T-helper 1 cell treated with Interleukin-12 subunit alpha and Interleukin-12 subunit beta and Interleukin-4 antibody, amounts not matched to agents 30 ng/mL and 1 ng/mL, for 36 hours (primary cell): ENCODE measurements at places on chromosomes 7 and 10. TPM values are rescaled to one million over a fixed set of nuclear protein-coding genes. Genes with fewer than 3 reads are reported as not detected.

RELN gene
- not detected in 2 replicates for total RNA-seq

NME8 gene
- total RNA-seq: not detected in 2 replicates

KIF11 gene
- total RNA-seq: 52.4 and 52.8 TPM in 2 replicates

LRRD1 gene
- total RNA-seq: not detected in 2 replicates

PIP gene
- not detected in 2 replicates for total RNA-seq

STEAP2 gene
- 0.07 TPM in 1 of 2 replicates, not detected in the other for total RNA-seq

NEUROG3 gene
- not detected in 2 replicates for total RNA-seq

KLF14 gene
- not detected in 2 replicates for total RNA-seq

TACR2 gene
- total RNA-seq: not detected in 2 replicates

CC2D2B gene
- 0.76 and 1.6 TPM in 2 replicates for total RNA-seq

PTPRZ1 gene
- total RNA-seq: not detected in 2 replicates

HKDC1 gene
- 3.0 and 3.7 TPM in 2 replicates for total RNA-seq

GRID2IP gene
- 0.10 TPM in 2 replicates for total RNA-seq

CYP26C1 gene
- 0.05 TPM in 1 of 2 replicates, not detected in the other for total RNA-seq

LIPM gene
- not detected in 2 replicates for total RNA-seq

VWA2 gene
- not detected in 2 replicates for total RNA-seq

PRKG1 gene
- not detected in 2 replicates for total RNA-seq

C10orf67 gene
- 0.20 TPM in 2 replicates for total RNA-seq
